AG08395 (cell line): ENCODE measurements at places on chromosomes 2 and 18.
A peak's percentile ranks its signal among the peaks of the same experiment; 100 is the strongest.

DNA sequence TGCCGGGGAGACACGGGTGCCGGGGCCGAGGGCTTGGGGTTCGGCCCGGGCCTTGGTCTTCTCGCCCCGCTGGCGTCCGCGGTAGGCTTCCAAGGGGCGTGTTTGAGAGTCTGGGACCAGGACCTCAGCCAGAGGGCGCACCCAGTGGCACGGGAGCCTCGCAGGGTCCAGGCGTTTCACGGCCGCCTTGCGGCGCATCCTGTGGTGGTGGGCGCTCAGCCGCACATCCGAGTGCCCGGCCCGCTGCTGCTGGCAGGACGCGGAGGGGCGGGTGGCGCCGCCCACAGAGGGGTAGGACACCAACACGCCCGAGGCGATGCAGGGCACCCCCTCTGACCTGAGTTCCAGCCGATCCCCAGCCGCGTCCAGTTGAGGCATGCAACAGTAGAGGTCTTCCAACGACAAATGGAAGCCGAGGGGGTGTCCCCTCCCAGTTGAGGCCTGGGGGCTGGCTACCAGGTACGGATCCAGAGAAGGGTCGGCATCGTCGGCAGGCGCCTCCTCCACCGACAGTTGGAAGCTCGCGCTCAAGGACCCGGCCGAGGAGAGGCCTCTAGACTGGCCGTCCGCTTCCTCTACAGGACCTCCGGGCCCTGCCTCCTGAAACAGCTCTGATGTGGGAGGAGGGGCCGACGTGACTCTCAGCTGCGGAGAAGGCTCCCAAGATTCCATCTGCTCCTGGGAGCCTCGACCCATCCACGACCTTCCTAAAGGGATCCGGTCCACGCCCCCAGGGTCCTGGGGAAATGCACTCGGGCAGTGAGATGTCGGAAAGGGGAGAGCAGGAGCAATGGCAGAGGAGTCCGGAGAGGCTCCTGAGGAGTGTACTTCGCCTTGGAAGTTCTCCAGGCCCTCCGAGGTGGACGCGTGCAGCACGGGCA lies 6.3 kb downstream of the C2orf81 start:
- peak; percentile 73 for DNase-seq

GRCh38 chr2:218267259-218267658 lies 2.7 kb downstream of the AAMP start:
- DNase-seq: no peak

DNA sequence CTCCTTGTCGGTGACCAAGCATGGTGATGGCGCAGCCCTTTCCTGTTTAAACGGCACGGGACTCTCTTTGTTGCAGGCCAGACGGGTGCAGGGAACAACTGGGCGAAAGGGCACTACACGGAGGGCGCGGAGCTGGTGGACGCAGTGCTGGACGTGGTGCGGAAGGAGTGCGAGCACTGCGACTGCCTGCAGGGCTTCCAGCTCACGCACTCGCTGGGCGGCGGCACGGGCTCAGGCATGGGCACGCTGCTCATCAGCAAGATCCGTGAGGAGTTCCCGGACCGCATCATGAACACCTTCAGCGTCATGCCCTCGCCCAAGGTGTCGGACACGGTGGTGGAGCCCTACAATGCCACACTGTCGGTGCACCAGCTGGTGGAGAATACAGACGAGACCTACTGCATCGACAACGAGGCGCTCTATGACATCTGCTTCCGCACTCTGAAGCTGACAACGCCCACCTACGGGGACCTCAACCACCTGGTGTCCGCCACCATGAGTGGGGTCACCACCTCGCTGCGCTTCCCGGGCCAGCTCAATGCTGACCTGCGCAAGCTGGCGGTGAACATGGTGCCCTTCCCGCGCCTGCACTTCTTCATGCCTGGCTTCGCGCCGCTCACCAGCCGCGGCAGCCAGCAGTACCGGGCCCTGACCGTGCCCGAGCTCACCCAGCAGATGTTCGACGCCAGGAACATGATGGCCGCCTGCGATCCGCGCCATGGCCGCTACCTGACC lies 17.1 kb downstream of the TUBB6 start:
- no peak for DNase-seq

- no peak for DNase-seq
Measured at GRCh38 chr2:126696644-126697520, 40.9 kb downstream of the GYPC start.

DNA sequence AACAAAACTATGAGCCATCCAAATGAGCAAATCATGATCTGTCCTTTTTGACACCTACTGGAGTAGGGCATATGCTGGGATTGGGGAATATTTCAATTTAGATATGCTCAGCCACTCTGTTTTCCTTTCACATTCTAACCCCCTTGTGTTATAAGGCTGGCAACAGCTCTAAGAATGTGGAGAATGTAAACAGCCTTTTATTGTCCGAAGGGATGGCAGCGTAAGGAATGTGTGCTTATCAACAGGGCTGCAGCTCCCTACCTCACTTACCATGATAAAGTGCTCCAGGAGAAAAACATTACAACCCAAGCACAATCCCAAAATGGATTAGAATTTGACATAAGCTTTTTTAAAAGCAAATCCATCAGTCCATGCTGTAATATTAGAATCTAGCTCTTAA lies 2.2 kb downstream of the NXPH2 start:
- no peak for DNase-seq

GRCh38 chr2:173997753-173998152 lies 32.6 kb upstream of the SP3 start:
- no peak for DNase-seq

DNA sequence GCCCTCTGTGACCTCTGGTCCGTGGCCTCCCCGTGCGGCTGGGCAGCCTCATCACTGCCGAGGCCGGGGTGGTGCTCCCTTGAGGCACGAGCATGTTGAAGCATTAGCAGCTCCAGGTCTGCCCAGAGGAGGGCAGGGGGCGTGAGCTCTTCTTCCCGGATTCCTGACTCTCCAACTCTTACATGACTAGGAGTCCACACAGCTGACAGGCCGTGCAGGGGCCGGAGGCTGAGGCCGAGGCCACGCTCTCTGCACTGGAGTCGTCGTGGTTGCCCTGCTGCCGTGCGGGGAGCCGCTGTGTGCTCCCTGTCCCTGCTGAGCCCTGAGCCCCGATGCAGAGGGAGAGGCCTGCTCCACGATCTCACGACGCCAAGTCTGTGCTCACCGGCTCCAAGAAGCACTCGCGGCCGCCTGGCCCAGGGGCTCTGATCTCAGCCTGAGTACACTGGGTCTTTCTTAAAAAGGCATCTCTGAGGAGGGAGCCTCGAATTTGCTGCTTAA lies 19.4 kb upstream of the KCNG2 start:
- DNase-seq: no peak
